ENCODE measurements at places on chromosomes 13 and 19.
A peak's percentile ranks its signal among the peaks of the same experiment; 100 is the strongest.

DNA sequence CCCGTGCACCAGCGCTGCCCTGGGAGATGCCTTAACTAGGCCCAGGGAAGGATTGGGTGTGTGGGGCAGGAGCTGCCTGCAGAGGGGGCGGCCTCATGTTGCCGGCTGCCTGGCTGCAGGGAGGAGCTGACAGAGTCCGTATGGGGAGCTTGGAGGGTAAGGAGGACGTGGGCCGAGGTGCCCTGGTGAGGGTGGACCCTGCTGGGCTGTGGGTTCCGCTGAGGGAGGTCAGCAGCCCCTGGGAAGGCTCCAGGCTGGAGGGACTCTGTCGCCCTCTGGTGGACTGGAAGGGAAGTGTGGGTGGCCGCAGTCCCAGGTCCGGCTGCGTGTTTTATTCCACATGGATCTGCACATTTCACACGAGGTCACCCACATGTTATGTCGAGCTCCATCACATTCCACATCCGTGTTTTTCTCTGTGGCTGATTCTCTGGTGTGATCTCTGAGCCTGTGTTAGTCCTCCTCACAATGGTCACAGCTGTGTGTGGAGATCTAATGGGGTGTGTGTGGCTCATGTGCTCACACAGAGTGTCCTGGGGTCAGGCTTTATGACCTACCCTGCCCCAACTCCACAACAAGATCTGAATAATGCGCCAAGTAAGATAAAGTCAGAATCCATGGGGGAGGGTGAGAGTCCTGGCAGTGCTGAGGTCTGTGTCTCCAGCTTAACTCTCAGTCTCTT is 1.8 kb upstream of the CEACAM8 start:
- peak; percentile 52 for DNase-seq

DNA sequence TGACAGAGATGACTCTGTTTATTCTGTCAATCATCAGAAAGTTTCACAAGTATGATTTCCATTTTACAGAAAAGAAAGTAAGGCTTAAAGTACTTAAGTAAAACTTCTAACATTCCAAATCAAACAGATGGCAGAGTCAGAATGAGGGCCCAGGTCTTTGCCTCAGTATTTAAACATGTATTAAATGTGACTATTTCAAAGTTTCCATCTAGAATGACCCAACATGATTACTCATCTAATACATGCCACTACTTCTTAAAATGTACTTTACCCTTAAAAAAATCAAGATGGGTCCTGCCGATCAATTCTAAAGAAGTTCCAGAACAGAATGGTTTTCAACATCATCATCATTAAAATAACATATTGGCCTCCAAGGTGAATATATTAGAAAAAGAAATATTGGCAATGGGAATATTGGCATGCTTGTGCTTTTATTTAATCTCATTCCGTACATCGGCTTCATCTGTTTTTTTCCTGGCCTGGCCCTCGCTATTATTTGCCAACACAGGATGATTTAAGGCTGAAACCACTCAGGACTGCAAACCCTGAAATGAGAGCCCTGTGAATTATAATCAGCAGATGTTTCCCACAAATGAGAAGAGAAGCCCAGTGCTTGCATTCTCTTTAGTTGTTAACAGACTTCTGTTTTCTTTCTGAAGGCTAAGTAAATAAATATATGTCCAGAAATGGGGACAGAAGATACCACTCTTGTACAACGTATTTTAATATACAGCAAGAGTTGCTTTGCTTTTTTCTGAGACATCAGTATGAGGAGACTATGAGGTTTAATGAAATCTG is 340.0 kb downstream of the DNAJC15 start:
- no peak for DNase-seq

GRCh38 chr19:39412867-39413271 is 400 bp downstream of the PLEKHG2 start:
- DNase-seq: no peak

DNA sequence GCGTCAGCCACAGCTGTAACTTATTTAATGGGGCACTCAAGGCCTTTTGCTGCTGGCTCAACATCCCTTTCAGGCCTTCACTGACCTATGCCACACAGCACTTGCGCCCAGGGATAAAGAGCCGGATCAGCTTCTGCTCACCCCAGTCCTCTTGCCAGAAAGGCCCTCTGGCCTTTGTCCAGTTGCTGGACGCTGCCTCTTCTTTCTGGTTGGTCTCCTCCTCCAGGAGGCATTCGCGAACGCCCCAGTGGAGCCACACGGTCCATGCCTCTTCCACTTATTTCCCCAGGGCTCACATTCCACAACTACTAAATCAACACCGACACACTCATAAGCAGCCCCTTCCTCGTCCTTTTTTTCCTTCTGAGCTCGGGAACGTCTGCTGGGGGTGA is 3.7 kb upstream of the ZNF329 start:
- peak; percentile 26 for DNase-seq

DNA sequence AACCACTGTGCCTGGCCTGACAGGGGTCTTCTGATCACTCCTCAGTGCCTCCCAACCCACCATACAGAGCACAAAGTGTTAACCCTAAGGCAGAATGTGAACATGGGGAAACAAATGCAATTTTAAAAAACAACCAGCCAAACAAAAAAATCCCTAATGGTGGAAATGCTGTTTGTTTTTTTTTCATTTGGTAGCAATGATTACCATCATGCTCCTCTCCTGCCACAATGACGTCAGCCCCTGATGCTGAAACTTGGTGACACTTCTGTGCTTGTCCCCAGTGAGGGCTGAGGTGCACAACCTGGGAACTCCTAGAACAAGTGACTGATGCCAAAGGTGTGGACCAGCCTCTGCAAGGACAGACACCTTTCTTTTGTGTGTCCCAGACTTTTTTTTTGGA is 4.0 kb upstream of the TSPAN16 start:
- DNase-seq: no peak

GRCh38 chr13:107251341-107251740 is 683.4 kb upstream of the ARGLU1 start:
- DNase-seq: no peak

DNA sequence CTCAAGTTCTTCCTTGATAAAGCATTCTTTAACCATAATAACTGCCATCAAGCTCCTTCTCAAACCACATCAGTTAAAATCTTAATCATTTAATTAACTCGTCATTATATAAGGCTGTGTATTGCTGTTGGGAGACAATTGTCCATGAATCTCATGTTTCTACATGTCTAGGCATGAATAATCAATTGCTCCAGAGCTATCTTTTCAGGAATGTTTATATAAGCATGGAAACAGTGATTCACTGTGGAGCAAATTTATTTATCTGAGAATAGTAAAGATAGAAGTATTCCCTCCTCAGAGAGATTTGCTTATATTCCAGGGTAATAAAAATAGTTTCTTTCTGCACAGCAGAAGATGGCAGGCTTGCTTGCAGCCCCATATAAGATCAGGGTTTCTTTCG is 71.1 kb downstream of the CBY2 start:
- DNase-seq: no peak

- DNase-seq: no peak
Observed at GRCh38 chr19:24065243-24065642, 21.7 kb upstream of the ZNF254 start.

- DNase-seq: no peak
Observed at GRCh38 chr13:42754801-42755510, 26.4 kb upstream of the FAM216B start.

Measured in GM20000 (cell line).